ENCODE measurements at places on chromosomes 2 and 18.

GRCh38 chr2:223027442-223027841, 24.5 kb upstream of the KCNE4 start:
- peak; percentile 3 for DNase-seq

GRCh38 chr2:241211276-241211675, 22.8 kb downstream of the ANO7 start:
- no peak for DNase-seq

DNA sequence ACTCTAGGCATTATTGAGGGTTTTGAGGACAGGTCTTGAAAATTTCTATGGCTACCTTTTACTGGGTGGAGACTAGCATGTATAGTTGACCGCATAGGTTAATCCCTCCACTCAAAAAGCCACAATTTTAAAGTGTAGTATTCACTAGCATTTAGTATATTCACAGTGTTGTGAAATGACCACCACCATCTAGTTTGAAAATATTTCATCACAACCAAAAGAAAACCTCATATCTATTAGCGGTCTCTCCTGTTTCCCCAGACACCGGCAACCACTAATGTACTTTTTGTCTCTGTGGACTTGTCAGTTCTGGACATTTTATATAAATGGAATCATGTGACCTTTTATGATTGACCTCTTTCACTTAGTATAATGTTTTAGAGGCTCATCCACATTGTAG, 53.9 kb downstream of the MSH2 start:
- no peak for DNase-seq

DNA sequence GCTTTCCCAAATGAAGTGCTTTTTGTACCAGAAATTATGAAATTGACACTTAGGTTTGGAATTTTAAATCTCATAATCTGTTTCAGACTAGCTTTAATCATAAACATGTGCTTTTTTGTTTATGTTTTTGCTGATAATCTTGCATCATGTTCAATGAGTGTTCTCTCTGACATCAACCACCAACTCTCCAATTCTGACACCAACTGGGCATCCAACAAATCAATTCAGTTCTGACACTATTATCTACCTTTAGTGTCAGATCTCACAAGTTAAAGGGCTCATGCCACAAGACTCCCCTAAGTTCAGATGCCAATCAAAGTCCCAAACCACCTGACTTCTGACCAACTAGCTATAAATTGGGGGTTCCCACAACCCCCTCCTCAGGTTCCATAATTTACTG, 19.6 kb downstream of the PELI1 start:
- no peak for DNase-seq

GRCh38 chr2:3838348-3838747, 135.0 kb downstream of the DCDC2C start:
- DNase-seq: no peak

DNA sequence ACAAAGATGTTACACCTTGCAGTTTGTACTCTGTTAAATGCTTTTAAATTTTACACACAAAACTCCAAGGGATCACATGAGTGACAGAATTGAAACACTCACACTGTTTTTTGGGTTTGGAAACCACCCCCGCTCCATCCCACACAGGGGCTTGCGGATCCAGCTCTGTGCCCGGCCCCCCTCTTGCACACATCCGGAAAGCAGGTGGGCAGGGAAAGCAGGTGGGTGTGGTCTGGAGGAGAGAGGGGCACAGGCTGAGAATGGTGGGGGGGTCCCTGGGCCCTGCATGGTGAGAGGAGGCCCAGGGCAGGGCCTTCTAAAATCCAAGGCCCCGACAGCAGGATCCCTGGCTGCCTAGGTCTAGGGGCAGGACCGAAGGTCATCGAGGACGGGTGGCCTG, 88.5 kb upstream of the HPCAL1 start:
- DNase-seq: no peak

DNA sequence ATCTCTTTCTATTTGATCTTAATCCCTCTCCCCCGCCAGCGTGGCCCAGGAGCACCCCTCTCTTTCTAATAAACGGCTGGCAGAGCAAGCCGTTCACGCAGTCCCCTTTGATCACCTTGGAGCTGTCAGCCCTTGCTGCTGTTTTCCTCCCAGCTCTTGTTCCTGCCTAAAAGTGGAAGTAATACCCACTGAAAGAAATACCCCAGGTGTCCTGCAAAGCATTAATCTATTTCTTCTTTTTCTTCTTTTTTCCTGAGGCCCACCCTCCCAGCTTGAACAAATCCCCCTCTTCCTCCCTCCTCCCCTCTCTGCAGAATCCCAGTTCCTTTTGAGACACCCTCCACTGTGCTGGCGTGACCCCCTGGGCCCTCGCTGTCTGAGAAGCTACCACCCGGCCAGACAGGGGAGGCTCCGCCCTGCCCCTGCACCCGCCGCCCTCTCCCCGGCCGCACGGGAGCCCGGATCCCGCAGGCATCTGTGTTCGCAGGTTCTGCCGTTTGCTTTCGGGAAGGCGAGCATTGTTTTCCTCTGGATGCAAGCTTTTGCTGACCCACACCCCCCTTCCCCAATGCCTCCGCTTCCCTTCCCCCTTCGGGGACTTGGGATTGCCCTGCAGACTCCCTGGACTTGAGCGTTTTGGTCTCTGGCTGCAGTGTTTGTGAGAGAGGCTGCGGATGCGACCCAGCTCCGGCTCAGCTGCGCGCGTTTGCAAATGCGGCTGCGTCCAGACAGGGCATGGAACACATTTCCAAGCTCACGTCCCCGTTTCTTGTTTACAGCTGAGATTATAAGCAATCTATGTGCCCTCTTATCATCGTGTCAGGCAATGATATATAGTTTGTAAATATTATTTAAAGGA, 631.5 kb downstream of the NYAP2 start:
- peak; percentile 31 for DNase-seq

- no peak for DNase-seq
These were observed 9.3 kb downstream of the BARD1 start for GRCh38 chr2:214800180-214800579.

- DNase-seq: no peak
These were observed 146.5 kb downstream of the NDUFA10 start for GRCh38 chr2:239878686-239879085.

DNA sequence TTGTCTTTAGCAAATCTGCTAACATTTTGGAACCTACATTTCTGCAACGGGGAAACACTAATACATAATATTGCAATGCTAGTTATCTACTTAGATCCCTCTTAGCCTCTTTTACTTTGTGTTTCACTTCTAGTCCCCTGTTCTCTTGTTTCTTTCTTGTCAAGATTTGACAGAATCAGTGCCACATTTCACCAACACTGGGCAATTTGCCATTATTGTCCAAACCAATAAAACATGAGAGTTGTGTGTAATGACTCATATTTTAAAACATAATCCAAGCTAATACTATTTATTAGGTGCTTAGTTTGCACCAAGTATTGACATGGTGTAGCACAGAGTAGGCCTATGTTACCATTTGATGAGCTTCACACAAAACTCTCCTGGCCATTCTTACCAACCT, 33.7 kb upstream of the ACVR1C start:
- no peak for DNase-seq

DNA sequence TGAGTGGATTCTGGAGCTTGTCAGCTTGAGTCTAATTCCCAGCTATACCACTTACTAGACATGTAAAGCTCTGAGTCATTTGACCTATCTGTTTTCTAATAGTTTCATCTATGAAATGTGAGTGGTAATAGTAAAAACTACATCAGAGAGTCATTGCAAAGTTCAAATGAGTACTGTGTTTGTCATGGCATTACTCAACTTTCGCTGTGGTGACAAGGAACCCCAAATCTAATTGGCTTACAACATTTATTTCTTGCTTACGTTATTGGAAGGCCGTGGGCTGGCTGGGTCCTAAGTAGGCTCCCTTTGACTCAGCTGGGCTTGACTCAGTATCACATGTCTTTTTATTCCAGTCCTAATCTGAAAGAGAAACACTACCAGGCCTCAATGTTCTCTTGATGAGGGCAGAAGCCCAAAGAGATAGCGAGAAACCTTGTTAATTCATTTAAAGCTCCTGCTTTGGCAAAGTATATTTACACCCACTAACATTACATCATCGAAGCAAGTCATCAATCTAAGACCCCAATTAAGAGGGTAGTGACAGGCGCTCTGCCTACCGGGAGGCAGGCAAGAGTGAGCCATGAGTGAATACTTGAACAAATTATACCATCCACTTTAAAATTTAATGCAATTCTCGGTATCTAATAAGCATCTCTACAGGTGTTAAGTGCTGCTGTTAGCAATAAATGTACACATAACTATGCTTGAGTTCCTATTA, 431.8 kb upstream of the SPHKAP start:
- no peak for DNase-seq

DNA sequence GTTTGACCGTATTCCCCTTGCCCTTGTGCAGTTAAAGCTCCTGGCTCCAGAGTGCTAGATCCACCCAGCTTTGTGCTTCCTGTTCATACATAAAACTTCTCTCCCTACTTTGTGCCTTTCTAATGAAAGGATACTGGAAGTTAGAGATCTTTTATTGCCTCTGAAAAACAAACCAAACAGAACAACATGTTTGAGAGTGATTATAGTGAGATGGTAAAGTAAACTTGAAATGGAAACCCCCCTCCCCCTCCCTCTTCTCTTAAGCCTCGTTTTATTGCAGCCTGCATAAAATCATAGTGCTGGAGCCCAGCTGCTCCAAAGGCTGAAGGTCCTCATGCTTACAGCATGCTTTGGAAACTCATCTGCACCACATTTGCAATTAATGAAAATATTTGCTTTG, 125.1 kb downstream of the TANC1 start:
- no peak for DNase-seq

GRCh38 chr2:212426637-212427412, 111.8 kb downstream of the ERBB4 start:
- no peak for DNase-seq

DNA sequence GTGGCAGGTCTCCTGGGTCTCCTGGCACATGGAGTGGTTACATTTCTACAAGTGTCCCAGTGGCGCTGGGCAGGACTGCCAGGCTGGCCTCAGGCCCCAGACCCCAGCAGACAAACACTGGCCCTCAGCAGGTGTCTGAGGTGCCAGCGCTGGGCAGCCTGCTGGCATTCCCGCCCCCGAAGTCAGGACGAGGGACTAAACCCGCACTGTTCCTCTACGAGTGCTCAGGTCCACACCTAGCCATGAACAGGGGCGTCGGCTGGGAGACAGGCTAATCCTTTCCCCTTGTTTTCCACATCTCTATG, 12.8 kb downstream of the SNED1 start:
- no peak for DNase-seq

DNA sequence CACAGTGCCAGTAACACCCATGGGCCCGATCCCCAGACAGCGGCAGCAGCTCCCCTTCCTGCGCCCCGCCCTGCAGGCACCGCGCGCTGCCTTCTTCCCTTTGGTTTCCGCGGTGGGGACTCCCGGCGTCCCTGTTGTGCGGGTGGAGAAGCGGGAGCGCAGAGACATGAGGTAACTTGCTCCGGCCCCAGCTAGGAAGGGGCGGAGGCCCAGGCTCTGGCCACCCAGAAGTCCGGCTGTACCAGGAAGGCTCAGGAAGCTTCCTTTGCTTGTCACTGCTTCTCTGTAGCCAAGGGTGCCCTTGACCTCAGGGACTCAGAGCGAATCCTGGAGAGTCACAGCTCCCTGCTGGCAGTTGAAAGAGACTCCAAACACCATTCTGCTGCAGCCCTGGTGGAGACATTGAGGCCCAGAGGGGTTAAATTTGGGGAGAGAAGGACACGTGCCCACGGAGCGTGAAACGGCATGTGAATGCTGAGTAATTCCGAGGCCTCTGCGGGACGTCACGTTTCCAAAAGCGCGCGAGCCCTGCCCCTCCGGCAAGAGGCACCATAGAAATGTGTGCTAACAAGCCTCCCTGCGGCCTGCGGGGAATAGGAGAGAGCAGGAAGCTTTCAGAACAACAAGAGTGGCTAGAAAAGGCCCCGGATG, 6.7 kb upstream of the ADCY3 start:
- DNase-seq: no peak

GRCh38 chr2:138323382-138324067, 178.0 kb upstream of the SPOPL start:
- DNase-seq: no peak

- DNase-seq: peak; percentile 22
These were observed 109.8 kb downstream of the STK39 start for GRCh38 chr2:168137510-168138180.

- DNase-seq: no peak
These were observed 13.0 kb downstream of the MCM6 start for GRCh38 chr2:135863233-135863632.

GRCh38 chr2:23943666-23944065, 3.4 kb downstream of the UBXN2A start:
- no peak for DNase-seq

DNA sequence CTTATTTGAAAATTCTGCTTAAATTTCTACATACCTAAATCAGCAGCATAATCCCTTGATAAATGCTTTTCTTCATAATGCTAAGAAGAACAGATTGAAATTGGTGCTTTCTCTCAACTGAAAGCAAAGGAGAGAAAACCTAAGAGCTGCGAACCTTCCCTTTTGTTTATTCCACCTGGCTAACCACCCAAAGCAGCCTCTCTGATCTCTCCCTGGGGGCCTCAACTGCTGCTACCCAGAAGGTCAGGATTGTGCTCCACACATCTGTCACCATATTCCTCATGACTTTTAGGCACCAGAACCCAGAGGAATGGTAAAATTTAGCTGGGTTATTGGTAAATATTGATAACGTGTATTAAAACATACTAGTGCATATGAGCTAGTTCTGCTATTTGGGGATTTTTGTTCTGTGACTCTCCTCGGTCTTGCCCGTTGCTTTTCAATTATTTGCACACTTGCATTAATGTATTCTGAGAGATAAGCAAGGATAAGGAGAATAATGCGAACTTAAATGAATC, 334.1 kb downstream of the RIT2 start:
- DNase-seq: no peak

DNA sequence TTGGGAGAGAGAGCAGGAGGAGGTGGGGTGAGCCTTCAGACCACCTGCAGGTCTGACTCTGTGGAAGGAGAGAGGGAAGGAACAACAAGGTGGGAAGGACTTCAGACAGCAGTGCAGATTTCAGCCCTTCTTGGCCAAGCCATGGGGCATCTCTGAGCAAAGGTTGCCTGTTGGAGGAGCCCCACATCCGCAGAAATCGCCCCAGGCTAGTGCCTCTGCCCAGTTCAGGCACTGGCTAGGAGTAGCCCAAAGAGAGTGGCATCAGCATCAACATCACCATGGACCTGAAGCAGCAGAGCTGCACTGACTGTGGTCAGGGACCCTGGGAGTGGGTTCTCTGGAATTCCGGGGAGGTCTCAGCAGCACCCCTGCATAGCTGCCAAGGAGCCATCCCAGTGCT, 10.2 kb downstream of the GPR55 start:
- no peak for DNase-seq

- DNase-seq: no peak
These were observed 130.4 kb upstream of the PELI1 start for GRCh38 chr2:64274399-64275173.

All from NCI-H2029 (cell line).